ENCODE measurements at places on chromosomes 1 and 21. TPM values are rescaled to one million over a fixed set of nuclear protein-coding genes. Genes with fewer than 3 reads are reported as not detected.
A peak's percentile ranks its signal among the peaks of the same experiment; 100 is the strongest.

DNA sequence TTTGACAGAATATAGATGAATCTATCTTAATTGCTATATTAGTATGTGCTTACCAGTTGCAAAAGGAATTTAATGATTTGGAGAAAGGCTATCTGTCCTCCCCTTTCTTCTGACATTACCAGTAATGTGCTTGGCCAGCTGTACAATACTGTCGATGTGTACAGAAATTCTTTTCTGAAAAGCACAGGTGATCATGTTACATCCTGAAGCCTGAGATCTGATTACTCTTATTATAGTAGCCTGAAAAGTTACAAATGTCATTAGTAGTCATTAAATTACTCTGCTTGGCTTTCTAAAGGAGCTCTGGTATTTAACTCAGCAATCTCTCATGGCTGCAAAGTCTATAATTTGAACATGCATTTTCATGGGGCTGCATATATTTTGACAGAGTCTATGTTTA lies 209.8 kb downstream of the PTPRC start:
- no peaks in the 10 kb centered on the region for H3K4me1 ChIP-seq
- no peak overlapping the region for H3K27ac ChIP-seq
- H3K4me3 ChIP-seq, result no peak overlapping the region
- DNase-seq, result no peak
- peaks cover 7% of the 10 kb centered on the region for H3K36me3 ChIP-seq

Gene UBL4B
- not detected for total RNA-seq

GRCh38 chr1:220056374-220056773 lies 10.1 kb upstream of the EPRS1 start:
- H3K36me3 ChIP-seq, result peaks cover 42% of the 10 kb centered on the region
- no peak for DNase-seq
- no peaks in the 10 kb centered on the region for H3K4me1 ChIP-seq
- H3K4me3 ChIP-seq, result no peak overlapping the region

Gene REN
- not detected for total RNA-seq

Gene HMCN1
- 8.9 TPM for total RNA-seq

DNA sequence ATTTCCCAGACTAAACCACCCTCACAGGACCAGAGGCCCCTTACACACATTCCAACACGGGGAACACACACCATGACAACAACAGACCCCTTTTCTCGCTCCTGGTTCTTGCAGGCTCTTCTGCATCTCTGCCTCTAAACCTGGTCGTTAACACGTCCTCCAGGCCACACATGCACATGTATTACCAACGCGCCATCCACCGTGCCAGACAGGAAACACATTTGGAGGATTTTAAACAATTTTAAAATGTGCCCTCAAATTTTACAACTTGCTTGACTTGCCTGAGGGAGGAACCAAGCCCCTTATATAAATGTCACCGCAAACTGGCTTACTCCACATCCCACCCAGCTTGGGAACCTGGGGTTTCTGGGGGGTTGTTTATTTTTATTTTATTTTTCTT lies 16.9 kb upstream of the EFNA1 start:
- DNase-seq, result no peak
- H3K27me3 ChIP-seq, result no peaks in the 10 kb centered on the region
- H3K27ac ChIP-seq, result no peak overlapping the region
- no peak overlapping the region for H3K4me3 ChIP-seq
- H3K36me3 ChIP-seq, result no peaks in the 10 kb centered on the region

GRCh38 chr1:30633294-30633693 lies 90.1 kb downstream of the MATN1 start:
- no peak overlapping the region for H3K4me3 ChIP-seq
- peaks cover 13% of the 10 kb centered on the region for H3K4me1 ChIP-seq
- no peak for DNase-seq
- no peak overlapping the region for H3K27ac ChIP-seq
- H3K27me3 ChIP-seq, result peaks cover 34% of the 10 kb centered on the region
- no peaks in the 10 kb centered on the region for H3K36me3 ChIP-seq

Gene LCE6A
- total RNA-seq, result not detected

Gene VANGL2
- 2.1 TPM for total RNA-seq

- no peak for DNase-seq
- H3K27me3 ChIP-seq, result no peaks in the 10 kb centered on the region
- no peak overlapping the region for H3K4me3 ChIP-seq
- H3K4me1 ChIP-seq, result no peaks in the 10 kb centered on the region
- no peaks in the 10 kb centered on the region for H3K36me3 ChIP-seq
- H3K27ac ChIP-seq, result no peak overlapping the region
Measured at GRCh38 chr21:27292229-27292628, 325.3 kb upstream of the ADAMTS5 start.

DNA sequence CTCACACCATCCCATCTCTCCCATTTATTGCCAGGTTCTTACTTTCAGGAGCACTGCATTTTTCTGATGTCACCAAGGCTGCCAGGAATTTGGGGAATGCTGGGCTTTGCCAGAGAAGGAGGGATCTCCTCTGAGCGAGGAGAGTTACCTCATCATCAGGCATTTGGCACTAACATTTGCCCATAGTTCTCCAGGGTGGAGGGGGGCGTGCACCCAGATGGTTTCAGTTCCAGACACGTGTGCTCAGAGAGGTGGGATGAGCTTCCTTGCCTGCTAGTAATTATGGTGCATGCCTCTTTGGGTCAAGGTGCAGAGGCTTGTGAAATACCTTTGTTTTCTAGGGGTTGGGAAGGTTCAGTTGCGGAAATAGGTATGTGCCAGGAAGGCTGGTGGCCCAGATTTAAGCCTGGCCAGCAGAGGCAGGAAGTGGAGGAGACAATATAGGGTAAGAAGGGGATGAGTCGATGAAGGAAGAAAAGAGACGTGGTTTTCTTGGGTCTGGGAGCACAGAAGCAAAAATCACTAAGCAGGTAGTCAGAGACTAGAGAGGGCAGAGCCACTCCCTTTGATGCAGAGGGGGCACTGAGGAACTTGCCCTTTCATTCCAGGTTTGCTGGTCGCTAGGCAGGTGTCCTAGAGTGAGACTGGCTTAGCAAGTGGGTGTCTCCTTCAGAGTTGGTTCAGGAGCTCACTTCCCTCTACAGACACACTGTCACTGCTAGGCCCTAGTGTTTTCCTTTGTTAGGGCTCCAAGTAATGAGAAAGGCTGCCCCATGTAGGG lies 7.2 kb downstream of the TUFT1 start:
- H3K27me3 ChIP-seq, result no peaks in the 10 kb centered on the region
- peak overlapping the region; percentile 32 for H3K27ac ChIP-seq
- peaks cover 18% of the 10 kb centered on the region for H3K4me1 ChIP-seq
- DNase-seq, result peak; percentile 41
- H3K4me3 ChIP-seq, result no peak overlapping the region
